Activated naive CD4-positive, alpha-beta T cell treated with anti-CD3 and anti-CD28 coated beads, Interleukin-2, amount 50 U/mL, for 72 hours (primary cell): ENCODE measurements at places on chromosomes 6 and 20.

GRCh38 chr6:2028457-2029038 is 216.9 kb downstream of the GMDS start:
- DNase-seq = no peak

GRCh38 chr20:35355372-35355771 is 56.4 kb downstream of the UQCC1 start:
- DNase-seq = no peak

DNA sequence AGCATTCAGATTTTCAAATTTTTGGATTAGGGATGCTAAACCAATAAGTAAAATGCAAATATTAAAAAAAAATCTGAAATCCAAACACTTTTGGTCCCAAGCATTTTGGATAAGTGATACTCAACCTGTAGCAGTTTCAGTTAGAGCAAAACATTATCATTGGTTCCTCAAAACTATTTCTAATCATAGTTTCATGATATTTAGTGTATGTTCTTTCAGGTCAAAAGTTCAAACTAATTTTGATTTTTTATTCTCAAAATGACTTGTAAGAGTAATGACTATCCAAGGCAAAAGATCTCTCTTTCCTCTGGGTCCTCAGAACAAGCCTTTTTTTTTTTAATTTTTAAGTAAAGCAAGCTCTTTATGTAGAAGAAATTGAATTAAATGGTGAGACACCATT is 64.0 kb upstream of the TFB1M start:
- DNase-seq = no peak

- DNase-seq = no peak
These were observed 13.8 kb downstream of the VAPB start for GRCh38 chr20:58402827-58403226.

GRCh38 chr20:34037767-34038166 is 44.1 kb downstream of the RALY start:
- DNase-seq = no peak

GRCh38 chr20:24131281-24131680 is 142.7 kb upstream of the GGTLC1 start:
- no peak for DNase-seq

DNA sequence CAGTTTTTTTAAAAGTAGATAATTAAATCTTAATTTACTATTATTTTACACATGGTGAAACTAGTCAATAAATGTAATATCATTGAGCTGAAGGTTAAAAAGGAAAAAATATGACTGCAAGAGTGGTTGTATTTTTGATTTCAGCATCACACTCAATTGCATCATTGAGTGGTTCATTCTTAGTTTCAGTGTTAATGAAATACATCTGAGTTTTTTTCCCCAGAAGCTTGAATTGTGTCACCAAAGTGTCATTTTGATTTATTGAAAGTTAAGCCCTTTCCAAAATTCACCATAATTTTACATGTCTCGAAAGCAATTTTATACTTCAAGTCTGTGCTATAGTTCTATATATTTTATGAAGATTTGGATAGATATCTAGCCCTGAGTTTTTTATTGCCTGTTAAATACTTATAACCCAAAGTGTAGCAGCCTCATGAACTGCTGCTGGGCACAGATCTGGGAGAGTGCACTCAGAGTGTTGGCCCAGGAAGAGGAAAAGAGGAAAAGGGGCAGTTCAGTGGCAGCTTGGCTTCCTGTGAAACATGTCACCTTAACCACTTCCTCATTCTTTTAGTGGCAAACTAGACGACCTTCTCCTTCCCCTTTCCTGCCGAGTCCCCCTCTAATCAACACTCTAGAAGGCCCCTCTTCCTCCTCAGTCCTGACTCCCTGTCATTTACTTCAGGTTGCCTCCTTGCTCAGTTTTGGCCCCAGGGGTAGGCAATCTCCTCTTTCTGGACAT is 140.7 kb downstream of the ESR1 start:
- no peak for DNase-seq

- DNase-seq = no peak
These were observed 271.4 kb downstream of the EYA4 start for GRCh38 chr6:133512410-133513016.

GRCh38 chr6:45533386-45533785 is 155.7 kb upstream of the SUPT3H start:
- no peak for DNase-seq

DNA sequence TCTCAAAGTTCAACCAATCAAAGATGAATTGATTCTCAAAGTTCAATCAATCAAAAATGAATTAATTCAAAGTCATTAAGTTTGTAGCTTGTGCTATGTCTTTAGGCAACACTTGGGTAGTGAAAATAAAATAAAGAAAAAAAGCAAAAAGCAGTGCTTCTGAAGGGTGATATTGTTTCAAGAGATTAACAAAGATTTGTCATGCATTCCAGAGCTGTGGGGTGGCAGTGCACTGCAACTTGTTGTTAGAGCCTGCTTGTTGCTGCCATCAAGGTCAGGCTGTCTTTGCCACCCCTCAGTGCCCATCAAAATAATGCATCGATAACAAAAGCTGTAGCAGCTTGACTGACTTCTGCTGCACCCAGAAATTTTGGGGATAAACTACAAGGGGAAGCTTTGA is 128.6 kb downstream of the RNF144B start:
- DNase-seq = no peak

- no peak for DNase-seq
These were observed 243.7 kb upstream of the CHD6 start for GRCh38 chr20:41861772-41862422.

DNA sequence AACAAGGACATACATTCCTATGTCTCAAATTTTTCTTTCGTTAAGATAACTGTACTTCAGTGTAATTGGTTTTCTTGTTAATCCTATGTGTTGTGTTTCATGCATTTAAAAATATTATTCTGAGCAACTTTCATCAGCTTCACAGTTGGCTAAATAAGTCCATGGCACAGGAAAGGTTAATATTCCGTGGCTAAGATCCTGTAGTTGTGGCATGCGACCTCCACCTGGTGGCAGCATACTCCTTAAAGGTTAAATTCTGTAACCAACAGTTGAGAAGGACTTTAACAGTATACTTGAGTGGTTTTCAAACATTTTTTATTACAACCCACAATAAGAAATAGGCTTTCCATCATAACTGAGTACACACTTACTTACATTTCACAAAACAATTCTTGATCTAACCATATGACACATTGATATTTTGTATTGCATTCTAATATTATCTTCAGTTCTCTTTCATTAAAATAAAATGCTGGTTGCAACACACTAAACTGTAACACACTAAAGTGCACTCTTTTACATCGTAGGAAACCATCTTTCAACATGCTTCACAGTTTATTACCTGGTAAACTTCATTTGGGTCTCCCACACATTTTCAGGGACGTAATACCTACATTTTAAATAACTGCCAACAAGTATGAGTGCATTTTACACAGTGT is 118.3 kb downstream of the SLX4IP start:
- peak; percentile 27 for DNase-seq

DNA sequence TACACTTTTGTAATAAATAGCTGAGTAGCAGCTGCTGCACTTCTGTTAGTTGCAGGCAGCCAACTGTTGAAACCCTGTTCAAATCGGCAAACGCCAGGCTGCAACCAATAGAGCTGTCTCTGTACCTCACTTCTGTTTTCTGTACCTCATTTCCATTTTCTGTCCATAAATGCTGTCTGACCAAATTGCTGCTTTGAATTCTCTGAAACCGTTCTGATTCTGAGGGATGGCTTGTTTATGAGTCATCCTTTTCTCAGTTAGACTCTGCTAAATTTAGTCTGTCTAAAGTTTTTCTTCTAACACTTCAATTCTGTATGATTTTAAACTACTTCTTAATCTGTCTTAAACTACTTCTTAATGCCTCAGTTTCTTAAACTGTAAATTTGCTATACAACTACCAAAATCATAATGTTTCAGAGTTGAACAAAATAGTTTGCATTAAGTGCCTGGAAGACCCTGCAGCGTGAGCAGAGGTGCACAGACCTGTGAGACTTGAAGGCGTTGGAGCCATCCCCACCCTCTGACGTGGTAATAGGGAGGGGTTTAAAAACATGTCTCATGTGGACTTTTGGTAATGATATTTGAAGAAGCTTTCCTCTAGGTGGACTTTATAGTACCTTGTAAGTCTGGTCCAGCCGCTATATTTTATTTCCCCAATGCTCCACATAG is 9.6 kb downstream of the BTNL2 start:
- DNase-seq = no peak

GRCh38 chr6:137830511-137830911 is 36.5 kb upstream of the TNFAIP3 start:
- DNase-seq = no peak

- DNase-seq = no peak
These were observed 264.9 kb downstream of the TBC1D7 start for GRCh38 chr6:13063300-13063918.

GRCh38 chr6:51529240-51529639 is 558.2 kb downstream of the PKHD1 start:
- no peak for DNase-seq

- no peak for DNase-seq
These were observed 4.2 kb downstream of the GSTA2 start for GRCh38 chr6:52759085-52759484.

- DNase-seq = no peak
These were observed 37.7 kb upstream of the NOL4L start for GRCh38 chr20:32622585-32623468.

GRCh38 chr6:31158863-31159855 is 770 bp downstream of the TCF19 start:
- no peak for DNase-seq

GRCh38 chr6:164929408-164929977 is 379.9 kb downstream of the C6orf118 start:
- no peak for DNase-seq

- no peak for DNase-seq
These were observed 125.0 kb upstream of the LAMA2 start for GRCh38 chr6:128757961-128758360.

DNA sequence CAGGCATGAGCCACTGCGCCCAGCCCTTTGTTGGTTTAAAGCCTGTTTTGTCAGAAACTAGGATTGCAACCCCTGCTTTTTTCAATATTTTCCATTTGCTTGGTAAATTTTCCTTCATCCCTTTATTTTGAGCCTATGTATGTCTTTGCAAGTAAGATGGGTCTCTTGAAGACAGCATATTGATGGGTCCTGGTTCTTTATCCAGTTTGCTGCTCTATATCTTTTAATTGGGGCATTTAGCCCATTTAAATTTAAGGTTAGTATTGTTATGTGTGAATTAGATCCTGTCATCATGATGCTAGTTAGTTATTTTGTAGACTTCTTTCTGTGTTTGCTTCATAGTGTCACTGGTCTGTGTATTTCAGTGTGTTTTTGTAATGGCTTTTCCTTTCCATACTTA is 46.8 kb downstream of the ZC2HC1B start:
- no peak for DNase-seq

DNA sequence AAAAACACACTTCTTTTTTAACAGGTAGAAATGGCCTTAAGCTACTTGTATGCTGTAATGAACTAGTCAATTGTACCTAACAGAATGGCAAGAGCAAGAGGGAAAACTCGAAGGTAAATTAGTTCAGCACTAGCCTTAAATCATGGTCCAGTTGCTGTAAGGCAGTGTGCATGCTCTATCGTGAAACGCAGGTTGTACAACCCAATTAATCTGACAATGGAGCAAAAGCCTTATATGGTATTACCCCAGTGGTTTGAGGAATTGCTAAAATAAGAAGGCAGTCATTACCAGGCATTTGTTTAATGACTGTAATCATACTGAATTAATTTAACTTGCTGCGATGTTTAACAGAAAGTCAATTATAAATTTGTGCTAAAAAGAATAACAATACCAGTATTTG is 69.3 kb upstream of the SOX4 start:
- no peak for DNase-seq

DNA sequence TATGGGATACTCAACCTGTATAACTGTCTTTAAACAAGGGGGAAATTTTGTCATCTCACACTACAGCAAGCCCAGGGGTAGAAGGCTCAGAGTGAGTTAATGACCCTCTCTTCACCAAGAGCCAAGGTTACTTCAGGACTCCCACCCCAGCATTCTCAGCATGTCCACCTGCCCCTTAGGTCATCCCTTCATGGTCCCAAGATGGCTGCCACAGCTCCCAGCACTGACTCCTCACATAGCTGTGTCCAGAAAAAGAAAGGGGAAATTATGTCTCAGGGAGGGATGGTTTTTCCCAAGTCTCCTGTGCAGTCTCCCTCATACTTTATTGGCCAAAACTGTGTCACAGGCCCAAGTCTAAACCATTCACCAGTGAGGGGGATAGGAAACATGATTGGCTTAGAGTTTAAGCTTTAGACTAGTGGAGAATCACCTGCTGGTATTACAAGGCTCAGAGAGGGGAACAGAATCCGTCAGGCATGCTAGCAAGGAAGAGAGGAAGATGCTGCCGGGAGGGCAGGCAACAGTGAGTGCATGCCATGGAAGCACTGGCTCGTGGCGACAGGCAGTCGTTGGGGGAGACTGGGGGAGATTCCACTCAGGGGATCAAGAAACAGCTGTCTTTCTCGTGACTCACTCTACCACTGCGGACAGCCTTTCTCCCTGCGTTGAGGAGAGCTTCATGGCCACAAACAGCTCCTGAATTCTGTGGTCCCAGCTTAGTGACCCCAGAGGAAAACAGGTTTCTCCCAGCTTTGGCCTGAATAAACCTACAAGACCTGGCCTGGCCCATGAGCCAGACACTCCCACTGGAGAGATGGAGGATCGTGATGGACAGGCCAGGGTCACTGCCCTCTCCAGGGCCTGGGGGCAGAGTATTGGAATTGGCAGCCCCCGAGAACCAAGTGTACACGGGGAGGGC is 37.2 kb downstream of the HM13 start:
- no peak for DNase-seq

- no peak for DNase-seq
These were observed 124.5 kb upstream of the TENT5A start for GRCh38 chr6:81876971-81877370.

- no peak for DNase-seq
These were observed 1040.7 kb upstream of the FLRT3 start for GRCh38 chr20:15378151-15378550.

- DNase-seq = no peak
These were observed 57.1 kb downstream of the SERAC1 start for GRCh38 chr6:158110986-158111385.

GRCh38 chr20:49865559-49865958 is 49.8 kb downstream of the SPATA2 start:
- DNase-seq = no peak

DNA sequence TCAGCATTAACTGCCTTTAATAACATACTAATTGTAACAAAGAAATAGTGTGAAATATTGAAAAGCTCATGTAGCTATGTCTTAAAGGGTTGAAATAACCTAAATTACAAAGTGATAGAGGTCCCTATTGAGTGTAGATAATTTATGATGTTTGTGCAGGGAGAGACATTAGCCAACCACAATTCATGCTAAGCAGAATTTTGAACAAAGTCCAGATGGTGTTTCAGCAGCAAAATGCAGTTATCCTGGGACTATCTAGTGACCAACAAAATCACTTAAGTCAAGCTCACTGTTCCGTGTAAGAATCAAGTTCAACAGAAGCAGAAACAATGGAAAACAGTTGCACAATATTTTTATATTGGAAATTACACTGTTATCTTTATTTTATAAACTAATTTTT is 218.5 kb downstream of the SIM1 start:
- no peak for DNase-seq

DNA sequence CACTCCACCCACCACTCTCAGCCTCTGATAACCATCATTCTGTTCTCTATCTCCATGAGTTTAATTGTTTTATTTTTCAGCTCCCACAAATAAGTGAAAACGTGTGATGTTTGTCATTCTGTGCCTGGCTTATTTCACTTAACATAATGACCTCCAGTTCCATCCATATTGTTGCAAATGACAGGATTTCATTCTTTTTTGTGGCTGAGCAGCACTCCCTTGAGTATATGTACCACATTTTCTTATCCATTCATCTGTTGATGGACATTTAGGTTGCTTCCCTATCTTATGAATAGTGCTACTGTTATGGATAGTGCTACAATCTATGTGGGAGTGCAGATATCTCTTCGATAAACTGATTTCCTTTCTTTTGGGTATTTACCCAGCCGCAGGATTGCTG is 103.3 kb upstream of the PDE7B start:
- no peak for DNase-seq
